ENCODE measurements at places on chromosomes 3 and 15.

DNA sequence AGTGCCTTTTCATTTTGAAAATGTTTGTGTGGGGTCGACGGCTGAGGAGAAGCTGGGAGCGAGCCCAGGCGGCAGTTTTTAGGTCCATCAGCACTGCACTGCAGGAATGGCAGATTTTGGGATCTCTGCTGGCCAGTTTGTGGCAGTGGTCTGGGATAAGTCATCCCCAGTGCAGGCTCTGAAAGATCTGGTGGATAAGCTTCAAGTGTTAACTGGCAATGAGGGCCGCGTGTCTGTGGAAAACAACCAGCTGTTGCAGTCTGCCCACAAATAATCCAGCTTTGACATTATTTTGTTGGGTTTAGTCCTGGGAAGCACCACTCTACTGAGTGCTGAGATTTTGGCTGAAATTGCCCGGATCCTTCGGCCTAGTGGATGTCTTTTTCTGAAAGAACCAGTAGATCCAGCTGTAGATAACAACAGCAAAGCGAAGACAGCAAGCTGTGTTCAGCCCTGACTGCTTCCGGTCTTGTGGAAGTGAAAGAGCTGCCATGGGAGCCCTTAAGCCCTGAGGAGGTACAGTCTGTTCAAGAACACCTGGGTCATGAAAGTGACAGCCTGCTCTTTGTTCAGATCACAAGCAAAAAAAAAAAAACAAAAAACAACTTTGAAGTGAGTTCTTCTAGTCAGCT, 13.1 kb upstream of the ANP32A start:
- no peak for DNase-seq

GRCh38 chr3:2915826-2916225, 194.3 kb downstream of the IL5RA start:
- DNase-seq: no peak

DNA sequence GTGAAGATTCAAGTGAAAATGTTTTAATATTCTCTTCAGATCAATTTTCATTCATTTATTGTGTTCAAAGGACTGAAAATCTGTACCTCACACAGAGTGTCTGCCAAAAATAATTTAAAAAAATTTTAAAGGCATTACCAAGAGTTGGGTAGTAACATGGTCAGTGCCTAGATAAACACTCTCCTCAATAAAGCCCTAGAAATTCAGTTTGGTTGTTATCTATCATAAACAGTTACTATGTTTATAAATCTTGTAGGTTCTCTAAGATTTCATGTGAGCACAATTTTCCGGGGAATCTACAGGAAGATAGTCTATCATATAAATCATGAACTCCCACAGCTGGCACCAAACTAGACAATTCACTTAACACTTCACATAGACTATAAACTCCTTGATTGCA, 128.6 kb downstream of the GSK3B start:
- no peak for DNase-seq

DNA sequence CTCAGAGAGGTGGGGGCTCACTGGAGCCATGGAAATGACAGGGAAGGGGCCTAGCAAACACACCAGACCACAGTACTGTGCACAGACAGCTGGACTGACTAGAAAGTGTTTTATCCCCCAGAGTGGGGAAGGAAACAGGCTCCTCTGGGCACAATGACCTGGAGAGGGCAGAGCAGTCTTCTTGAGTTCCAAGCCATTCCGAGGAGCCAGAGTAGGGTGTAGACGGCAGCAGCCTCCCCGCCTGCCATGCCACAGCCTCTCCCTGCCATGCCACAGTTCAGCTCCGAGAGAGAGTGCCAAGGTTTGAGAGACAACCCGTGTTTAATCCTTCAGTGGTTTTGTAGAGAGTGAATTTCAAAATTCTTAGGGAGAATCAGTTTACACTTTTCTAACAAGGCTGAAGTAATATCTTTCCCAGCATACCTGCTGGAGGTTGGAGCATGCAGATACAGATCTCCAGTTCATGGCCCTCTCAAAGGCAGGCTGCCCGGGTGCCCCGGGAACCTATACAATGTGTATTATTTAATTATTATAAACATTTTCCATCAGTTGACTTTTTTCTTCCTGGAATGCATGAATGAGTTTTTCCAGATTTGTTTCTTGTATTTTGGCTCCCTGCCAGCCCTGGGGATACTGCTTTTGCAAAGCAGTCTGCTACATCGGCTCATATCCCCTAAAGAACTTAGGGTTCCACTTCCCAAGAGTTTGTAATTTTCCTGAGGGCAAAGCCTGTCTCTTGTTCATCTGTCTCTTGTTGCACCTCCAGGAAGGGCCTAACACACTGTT, 3.2 kb downstream of the PODXL2 start:
- DNase-seq: peak; percentile 49

DNA sequence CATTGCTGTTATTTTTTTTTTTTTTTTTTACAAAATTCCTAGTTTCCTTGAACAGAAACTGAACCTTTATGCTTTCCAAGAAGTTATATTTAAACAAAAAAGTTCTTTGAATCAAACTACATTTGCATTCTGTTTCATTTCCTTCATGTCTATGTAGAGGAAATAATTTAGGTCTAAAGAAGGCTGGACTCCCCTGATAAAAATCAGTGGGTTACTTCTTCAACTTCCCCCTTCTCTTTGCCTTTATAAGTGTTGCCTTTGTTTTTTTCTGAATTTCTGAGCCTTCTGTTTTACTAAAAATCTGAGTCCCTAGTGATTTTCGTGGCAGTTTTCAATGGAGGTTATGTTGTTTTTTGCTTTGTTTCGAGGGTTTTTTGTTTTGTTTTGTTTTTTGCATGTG, 152.8 kb downstream of the CHDH start:
- DNase-seq: no peak

- DNase-seq: no peak
These were observed 97.2 kb downstream of the LRTM1 start for GRCh38 chr3:54830658-54831057.

- no peak for DNase-seq
These were observed 3.1 kb downstream of the KIF7 start for GRCh38 chr15:89652131-89652530.

- DNase-seq: no peak
These were observed 90.5 kb upstream of the LRRN1 start for GRCh38 chr3:3708769-3709115.

DNA sequence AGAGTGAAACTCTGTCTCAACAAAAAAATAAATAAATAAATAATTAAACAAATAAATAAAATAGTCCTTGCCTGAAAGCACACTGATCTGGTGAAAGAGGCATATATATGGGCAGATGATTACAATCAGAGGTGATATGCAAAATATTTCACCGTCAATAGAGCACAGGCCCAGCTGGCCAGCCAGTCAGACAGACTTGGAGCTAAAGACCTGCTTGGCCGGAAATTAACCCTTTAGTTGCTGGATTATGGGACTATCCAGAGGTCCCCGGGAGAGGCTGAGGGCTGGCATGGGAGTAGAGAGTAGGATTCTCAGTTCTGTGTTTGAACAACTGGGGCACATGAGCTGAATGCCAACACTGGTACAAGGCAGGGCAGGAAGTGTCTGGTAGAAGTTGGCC, 59.1 kb upstream of the CTNNB1 start:
- DNase-seq: no peak

- no peak for DNase-seq
These were observed 112.3 kb downstream of the GALK2 start for GRCh38 chr15:49282366-49282765.

DNA sequence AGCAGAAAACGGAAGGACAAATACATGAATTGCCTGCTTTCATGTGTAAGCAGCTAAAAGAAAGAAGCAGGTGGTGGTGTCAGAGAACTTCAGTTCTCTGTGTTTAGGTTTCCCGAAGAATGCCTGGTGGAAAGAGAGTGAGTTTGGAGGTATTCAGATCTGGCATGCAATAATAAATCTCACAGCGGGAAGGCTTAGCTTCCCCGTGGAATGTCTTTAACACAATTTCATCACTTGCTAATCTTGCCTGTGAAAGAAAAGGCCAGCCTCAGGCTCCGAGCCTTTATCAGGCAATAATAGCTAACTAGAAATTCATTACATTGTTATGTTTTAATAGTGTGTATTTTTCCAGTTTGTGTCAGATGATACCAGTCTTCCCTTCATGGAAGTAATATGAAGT, 220.3 kb downstream of the PDZRN3 start:
- DNase-seq: no peak

- DNase-seq: peak; percentile 77
These were observed 18.6 kb downstream of the ZIC1 start for GRCh38 chr3:147427746-147428145.

GRCh38 chr3:14386254-14386653, 16.2 kb upstream of the SLC6A6 start:
- DNase-seq: no peak

GRCh38 chr15:92466834-92467233, 73.2 kb downstream of the ST8SIA2 start:
- DNase-seq: no peak

- DNase-seq: no peak
These were observed 16.6 kb upstream of the TXNRD3 start for GRCh38 chr3:126671521-126671920.

- no peak for DNase-seq
These were observed 27.6 kb downstream of the ZNF860 start for GRCh38 chr3:32009101-32009500.

- peak; percentile 81 for DNase-seq
These were observed 85.6 kb downstream of the PDCD6IP start for GRCh38 chr3:33883951-33884561.

DNA sequence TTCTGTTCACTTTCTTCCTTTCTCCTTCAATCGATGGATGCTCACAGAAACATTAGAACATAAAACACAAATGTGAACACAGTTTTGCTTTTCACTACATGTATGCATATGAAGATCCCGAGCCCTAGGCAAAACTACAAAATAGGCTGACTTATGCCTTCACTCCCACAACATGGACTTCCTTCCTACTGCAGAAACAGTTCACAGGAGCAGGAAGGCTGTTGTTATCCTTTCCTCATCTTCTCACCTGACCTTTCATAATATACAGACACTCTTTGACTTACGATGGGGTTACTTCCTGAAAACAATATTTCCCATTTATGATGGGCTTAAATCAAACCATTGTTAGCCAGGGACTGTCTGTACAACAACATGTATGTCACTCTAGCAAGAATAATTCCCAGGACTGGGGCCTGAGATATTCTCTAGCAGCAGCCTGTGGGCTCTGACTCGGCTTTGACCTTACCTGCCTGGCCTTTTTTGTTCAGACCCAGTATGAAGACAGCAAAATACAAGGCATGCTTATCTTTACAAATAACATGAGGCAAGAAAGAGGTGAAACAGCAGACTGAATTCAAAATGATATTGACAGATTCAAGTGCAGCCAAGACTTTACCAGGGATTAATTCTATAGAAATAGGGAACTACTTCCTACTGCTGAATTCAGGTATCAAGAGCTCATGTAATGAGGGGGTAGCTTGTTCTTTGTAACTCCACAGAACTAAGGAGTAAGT, 51.8 kb upstream of the PLXND1 start:
- no peak for DNase-seq

- DNase-seq: no peak
These were observed 4.6 kb downstream of the TLE3 start for GRCh38 chr15:70093070-70093469.

DNA sequence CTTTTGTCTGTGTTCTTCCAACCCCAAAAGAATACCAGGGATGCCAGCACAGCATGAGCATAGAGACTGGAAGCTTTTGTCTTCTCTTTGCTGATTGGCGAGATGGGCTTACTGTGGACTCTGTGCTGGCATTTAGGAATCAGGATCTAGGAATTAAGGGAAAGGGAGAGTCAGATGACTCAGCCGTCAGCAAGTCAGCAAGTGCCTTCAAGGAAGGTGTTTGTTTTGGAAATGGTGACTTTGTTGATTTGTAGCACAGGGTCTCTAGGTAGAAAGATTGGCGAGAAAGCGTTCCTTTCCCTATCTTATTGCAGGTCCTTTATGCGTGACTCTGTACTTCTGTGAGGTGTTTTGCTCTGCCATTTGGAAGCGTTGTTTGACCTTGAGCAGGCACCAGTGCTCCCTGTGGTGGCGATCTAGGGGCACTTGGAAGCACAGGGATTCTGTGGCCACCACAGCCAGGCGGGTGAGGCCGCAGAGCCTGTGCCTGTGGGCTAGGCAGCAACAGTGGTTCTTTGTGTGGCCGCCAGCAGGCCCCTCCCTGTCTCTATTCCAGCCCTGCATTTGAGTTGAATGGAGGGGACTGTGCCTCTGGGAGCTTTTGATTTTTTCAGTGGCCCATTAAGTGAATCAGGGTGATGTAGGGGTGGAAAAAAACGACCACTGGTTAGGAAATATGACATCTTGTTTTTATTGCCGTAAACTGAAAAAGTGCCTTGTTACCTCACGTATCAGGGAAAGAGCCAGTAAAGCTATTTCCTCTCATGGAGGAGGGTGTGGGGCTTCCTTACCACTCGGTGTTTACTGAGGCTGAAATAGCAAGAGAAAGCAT, 19.0 kb downstream of the FAN1 start:
- peak; percentile 13 for DNase-seq

DNA sequence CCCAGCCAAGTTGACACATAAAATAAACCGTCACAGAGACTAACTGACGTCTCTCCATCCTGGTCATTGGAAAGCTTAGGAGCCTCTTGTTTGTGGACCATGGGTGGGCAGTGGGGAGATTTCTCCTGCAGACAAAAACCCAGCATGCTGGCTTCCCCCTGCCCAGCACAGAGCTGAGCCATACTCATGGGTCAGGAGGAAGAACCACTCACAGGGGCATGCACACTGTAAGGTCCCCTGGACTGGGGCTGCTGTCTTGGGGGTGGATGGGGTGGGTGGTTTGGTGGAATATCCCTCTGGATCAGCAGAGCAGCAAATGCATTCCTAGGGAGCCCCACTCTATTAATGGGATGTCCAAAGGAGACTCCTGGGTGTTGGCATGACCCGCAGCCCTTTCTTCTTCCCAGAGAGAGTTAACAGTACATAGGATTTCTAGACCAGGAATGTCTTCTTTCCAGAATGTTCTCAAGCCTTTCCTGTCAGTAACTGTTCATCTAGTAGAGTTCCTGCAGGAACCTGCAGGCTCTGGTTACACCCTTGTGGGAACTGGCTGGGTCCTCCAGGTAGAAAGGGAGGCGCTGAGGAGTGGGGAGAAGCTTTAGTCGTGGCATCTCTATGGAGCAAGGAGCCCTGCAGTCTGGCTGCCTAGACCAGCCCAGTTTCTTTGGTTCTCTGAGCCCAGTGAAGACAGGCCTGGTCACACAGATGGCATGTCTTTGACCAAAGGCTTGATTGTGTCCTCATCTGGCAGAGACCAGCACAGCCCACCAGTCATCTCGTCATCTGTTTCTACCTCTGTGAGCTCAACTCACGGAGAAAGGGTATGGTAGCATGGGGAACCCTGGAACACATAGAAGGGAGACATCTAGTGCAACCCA, 73.4 kb upstream of the PRR23C start:
- no peak for DNase-seq

DNA sequence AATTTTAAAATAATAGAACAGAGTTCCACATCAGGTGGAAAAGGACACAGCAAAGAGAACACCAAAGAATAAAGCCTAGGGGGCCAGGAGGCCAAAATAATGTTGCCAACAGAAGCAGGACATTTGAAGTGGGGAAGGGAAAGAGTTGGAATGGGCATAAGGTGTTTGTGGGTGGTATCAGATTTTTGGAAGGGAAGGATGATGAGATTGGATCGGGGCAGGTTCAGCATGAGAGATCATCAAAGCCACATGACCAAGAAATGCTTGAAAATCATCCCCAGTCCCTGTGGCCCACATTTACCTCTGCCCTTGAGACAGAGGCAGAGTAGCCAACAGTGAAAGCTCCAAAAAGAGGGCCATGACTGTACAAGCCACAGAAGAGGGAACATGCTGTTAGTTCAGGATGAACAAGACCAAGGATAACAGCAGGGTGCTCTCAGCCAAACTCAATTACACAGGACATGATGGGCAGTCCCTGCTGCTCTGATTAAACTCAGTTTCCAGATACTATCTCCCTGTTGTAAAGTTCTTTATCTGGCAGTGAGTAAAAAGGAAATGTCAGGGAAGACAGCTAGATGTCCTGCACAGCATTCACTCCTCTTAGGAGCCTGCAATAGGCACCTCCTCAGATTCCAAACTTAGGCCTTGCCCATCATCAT, 32.5 kb downstream of the RAB27A start:
- no peak for DNase-seq
